HAP-1 (cell line): ENCODE measurements at places on chromosomes 1 and 21.

DNA sequence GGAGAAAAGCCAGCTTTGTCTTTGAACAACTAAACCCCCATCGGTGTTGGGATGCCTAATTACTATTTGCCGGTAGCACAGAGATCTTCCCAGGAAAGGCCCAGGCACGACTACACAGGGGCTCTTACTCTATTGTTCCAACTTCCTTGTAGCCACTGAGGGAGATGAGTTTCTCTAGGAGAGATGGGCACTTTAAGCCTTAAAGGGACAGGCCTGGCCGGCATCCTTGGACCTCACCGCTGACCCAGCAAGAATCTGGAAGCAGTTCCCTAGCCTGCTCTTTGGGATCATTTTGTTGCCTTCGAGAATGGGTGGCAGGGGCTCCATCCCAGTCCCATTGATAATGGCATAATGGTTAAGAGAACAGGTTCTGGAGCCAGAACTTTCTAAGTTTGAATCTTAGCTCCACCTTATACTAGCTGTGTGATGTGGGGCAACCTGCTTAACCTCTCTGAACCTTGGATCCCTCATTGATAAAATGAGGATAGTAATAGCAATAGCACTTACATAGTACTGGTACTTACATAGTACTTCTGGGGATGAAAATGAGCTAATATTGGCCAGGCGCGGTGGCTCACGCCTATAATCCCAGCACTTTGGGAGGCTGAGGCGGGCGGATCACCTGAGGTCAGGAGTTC, 239.1 kb upstream of the TMEM51 start:
- DNase-seq = no peak

DNA sequence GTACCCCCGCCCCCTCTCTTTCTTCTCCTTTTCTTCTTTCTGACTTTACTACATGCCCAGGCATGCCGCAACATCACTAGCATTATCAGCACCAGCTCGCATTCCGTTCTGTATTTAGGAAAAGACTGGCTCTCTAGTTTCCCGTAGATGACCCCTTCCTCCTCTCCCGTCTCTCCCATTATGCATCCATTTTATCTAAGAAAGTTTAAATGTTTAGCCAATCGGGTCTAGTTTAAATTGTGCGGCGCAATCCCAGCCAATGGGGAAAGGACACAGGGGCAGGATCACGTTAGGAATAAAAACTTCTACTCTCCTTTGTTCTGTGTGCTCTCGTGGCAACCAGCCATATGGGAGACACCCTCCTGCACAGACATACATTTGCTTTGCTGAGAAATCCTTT, 2.3 kb upstream of the KRTAP10-7 start:
- peak; percentile 37 for DNase-seq

GRCh38 chr1:161730050-161730564, 8.8 kb downstream of the FCRLB start:
- no peak for DNase-seq

DNA sequence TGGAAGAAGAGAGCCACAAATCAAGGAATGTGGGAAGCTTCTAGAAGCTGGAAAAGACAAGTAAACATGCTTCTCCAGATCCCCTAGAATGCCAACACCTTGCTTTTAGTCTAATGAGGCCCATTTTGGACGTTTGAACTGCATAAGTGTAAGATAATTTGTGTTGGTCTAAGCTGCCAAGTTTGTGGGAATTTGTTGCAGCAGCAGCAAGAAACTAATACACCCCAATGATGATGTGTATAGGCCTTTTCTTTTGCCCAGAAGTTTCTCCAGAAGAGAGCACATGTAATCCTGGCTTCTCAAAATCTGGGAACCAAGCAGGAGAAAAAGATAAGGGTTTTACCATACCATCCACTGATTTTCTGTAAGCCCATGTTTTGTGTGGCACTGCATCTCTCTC, 96.1 kb upstream of the DPT start:
- DNase-seq = no peak

GRCh38 chr1:204417074-204417997, 5.7 kb upstream of the PPP1R15B start:
- no peak for DNase-seq

DNA sequence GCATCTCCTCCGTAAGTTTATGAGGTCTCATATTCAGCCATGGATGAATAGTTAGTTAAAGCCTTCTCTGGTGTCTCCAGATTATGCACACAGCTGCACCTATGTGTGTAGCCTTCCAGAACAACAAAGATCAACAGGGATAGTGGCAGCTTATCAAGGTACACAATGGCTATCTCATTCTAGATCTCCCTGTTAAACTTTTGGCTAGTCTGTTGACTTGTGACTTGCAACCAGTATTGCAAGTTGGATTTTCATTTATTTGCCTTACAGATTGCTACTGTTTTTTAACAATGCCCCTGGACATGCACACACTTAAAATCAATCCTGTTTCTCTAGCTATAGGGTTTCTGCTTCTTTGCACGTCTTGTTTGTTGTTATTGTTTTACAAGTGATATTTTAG, 363.2 kb downstream of the OMA1 start:
- no peak for DNase-seq

DNA sequence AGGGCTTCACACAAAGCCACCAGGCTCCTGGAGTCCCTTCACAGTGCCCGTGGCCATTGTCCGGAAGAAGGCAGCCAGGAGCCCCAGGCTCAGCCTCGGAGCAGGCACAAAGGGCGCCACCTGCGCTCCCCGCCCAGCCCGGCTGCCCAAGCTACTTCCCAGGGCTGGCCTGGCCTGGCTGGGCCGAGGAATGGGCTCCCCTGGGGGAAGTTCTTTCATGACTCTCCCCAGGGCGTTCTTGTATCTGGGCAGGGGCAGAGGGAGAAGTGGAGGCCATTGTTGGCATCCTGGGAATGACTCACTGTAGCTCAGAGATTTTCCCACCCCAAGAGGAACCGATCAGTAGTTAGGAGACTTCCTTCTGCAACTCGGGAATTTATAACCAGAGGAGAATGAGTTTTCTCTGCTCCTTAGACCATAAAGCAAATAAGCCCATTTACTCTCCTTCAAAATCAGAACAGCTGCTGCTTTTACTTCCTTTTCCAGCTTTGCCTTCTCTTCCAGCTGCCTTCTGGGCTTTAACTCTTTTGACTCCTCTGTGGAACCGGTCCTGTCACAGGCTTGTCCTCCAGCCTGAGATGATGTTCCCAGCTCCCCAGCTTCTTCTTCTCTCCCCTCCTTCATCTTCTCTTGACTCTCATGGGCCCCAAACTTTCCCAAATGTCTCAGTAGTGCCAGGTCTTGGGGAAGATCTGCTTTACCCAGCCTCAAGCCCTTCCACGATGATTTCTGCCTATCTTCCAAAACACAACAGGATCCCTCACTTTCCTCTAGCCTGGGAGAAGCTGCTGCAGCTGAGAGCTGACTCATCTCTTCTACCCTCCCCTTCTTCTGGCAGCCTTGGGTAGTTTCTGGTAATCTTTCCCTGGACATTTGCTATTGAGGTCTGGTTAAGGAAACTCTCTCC, 118.7 kb upstream of the CD34 start:
- no peak for DNase-seq
